ENCODE measurements at places on chromosomes 6 and 20. TPM values are rescaled to one million over a fixed set of nuclear protein-coding genes. Genes with fewer than 3 reads are reported as not detected.

Gene GJA10
- not detected for total RNA-seq

Gene CYP24A1
- total RNA-seq, result 0.72 TPM

Gene HUS1B
- 4.8 TPM for total RNA-seq

Gene MDFI
- total RNA-seq, result not detected

Gene RAB44
- total RNA-seq, result 0.27 TPM

- no peaks in the 10 kb centered on the region for H3K4me1 ChIP-seq
- no peaks in the 10 kb centered on the region for H3K27me3 ChIP-seq
- no peaks in the 10 kb centered on the region for H3K36me3 ChIP-seq
- DNase-seq, result no peak
These were observed 198.6 kb downstream of the CDKAL1 start for GRCh38 chr6:20732896-20733295.

Gene LRRC73
- 0.30 TPM for total RNA-seq

- DNase-seq, result peak; percentile 41
- H3K27ac ChIP-seq, result peak overlapping the region; percentile 85
- peaks cover 33% of the 10 kb centered on the region for H3K4me1 ChIP-seq
- H3K4me3 ChIP-seq, result peak overlapping the region; percentile 98
- H3K27me3 ChIP-seq, result no peaks in the 10 kb centered on the region
- H3K36me3 ChIP-seq, result no peaks in the 10 kb centered on the region
These were observed 140.2 kb upstream of the CARMIL1 start for GRCh38 chr6:25138934-25139415.

GRCh38 chr20:54573838-54574237 lies 98.4 kb downstream of the DOK5 start:
- no peak overlapping the region for H3K4me3 ChIP-seq
- no peak for DNase-seq
- H3K27me3 ChIP-seq, result no peaks in the 10 kb centered on the region
- no peaks in the 10 kb centered on the region for H3K36me3 ChIP-seq

- peaks cover 7% of the 10 kb centered on the region for H3K36me3 ChIP-seq
- no peak overlapping the region for H3K4me3 ChIP-seq
- no peaks in the 10 kb centered on the region for H3K27me3 ChIP-seq
- H3K27ac ChIP-seq, result no peak overlapping the region
These were observed 366.2 kb downstream of the ZFAND3 start for GRCh38 chr6:38185752-38186151.

Gene FAM209B
- 1.3 TPM for total RNA-seq

DNA sequence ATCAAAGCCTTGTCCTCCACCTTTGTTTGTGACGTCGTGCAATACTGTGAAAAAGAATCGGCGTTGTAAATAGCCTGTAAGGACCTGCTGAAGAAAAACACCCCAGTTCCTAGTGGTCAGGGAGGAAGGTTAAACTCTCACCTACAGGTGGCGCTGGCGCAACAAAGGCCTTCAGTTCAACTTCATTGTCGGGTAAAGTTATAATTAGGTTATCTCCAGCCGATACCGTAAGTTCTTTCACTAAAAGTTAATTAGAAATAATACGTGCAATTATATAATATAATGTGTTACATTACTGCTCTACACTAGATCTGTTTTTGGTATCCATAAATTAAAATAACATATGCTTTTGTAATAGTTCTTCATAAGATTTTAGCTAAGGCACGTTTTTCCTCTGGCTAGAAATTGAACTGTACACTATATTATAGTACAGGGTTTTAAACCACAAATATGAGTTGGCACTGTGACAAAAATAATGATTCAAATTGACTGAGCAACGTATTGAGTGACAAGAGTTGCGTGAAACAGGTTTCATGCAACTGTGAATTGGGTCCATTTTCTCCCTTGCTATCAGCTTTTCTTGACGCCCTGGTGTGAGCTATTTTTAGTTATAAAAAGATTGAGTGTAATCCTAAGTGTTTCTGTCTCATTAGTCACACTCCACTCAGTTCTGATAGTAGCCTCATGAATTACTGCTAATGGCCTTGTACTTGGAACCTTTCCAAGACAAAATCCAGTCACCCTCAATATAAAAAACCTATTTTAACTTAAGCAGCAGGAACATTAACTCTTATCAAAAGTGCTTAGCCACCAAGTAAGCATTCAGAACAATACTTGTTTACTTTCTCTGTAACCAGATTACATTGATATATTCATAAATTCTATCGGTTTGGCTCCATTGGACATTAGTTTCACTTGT lies 62.3 kb downstream of the KIAA0319 start:
- no peaks in the 10 kb centered on the region for H3K36me3 ChIP-seq
- H3K27me3 ChIP-seq, result peaks cover 14% of the 10 kb centered on the region
- DNase-seq, result peak; percentile 82
- no peak overlapping the region for H3K4me3 ChIP-seq
- H3K4me1 ChIP-seq, result no peaks in the 10 kb centered on the region

DNA sequence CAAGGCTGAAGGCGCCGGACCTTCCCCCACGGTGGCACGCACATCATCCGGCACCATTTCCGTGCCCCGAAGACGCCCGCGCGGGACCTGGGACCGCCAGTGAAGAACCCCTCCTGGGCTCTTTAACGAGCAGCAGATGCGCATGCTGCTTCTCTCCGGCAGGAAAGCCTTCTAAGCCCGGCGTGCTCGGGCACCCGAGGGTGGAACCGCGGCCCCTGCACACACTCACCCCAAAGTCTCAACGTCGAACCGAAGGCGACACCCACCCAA lies 240 bp downstream of the FOXQ1 start:
- H3K36me3 ChIP-seq, result no peaks in the 10 kb centered on the region
- H3K4me3 ChIP-seq, result no peak overlapping the region
- peak; percentile 7 for DNase-seq

GRCh38 chr6:26065952-26066380 lies 21.3 kb upstream of the HFE start:
- H3K27ac ChIP-seq, result no peak overlapping the region
- peak overlapping the region; percentile 3 for H3K4me3 ChIP-seq
- no peaks in the 10 kb centered on the region for H3K36me3 ChIP-seq

DNA sequence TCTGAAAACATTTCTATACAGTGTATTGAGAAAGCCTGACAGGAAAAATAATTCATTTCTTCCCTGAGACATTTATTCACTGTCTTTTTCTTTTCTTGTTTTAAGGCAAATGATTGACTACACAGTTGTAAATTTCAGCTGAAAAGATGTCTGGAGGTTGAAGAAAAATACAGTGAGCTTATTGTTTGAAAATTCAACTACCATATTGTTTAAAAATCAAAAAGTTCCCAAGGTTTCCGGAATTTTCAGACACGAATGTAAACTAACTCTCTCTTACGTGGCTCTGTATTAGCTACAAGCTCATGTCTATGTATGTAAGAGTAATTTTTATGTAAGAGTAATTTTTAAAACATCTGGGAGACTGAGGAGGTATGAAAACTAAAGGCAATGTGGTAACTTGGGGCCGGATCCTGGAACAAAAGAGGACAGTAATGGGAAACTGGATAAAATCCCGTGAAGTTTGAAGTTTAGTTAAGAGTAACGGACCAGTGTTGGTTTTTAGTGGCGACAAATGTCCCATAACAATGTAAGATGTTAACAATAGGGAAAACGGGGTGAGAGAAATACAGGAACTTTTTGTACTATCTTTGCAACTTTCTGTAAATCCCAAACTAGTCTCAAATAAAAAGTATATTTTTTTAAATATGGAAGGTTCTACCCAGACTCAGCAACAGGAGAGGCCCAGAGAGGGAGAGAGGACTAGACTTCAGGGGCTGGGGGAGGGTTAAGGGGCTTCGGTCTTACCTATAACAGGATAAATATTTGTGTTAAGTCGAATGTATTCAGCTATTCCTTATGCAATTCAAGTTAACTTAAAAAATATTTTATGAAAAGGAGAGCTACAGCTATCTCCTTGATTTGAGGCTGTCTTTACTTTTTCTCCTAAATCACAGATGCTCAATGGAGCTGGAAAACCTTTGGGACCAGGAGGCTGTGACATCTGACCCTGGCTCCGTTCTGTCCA lies 1.3 kb downstream of the PTGIS start:
- no peaks in the 10 kb centered on the region for H3K36me3 ChIP-seq
- H3K4me1 ChIP-seq, result peaks cover 5% of the 10 kb centered on the region
- no peak overlapping the region for H3K4me3 ChIP-seq
- H3K27ac ChIP-seq, result no peak overlapping the region
- DNase-seq, result no peak
- peaks cover 13% of the 10 kb centered on the region for H3K27me3 ChIP-seq

DNA sequence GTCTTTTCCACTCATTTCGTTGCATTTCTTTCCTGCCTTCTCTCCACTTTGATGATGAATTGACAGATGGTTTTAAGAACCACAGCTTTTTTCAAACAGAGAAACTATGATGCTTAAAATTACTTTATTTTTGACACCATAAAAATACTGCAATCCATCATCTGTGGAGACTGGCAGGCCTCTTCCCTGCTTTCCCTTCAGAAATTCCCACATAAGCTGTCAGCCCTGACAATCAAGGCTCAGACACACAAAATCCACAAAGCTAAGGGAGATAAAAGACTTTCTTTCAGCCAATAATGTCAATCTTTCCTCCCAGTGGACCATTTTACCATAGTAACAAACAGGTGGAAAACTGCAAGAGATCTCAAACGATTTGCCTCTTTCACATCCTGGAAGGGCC lies 82.4 kb downstream of the IPCEF1 start:
- no peak for DNase-seq
- H3K4me1 ChIP-seq, result peaks cover 14% of the 10 kb centered on the region
- H3K4me3 ChIP-seq, result no peak overlapping the region
- no peaks in the 10 kb centered on the region for H3K36me3 ChIP-seq
- H3K27me3 ChIP-seq, result no peaks in the 10 kb centered on the region
- no peak overlapping the region for H3K27ac ChIP-seq

DNA sequence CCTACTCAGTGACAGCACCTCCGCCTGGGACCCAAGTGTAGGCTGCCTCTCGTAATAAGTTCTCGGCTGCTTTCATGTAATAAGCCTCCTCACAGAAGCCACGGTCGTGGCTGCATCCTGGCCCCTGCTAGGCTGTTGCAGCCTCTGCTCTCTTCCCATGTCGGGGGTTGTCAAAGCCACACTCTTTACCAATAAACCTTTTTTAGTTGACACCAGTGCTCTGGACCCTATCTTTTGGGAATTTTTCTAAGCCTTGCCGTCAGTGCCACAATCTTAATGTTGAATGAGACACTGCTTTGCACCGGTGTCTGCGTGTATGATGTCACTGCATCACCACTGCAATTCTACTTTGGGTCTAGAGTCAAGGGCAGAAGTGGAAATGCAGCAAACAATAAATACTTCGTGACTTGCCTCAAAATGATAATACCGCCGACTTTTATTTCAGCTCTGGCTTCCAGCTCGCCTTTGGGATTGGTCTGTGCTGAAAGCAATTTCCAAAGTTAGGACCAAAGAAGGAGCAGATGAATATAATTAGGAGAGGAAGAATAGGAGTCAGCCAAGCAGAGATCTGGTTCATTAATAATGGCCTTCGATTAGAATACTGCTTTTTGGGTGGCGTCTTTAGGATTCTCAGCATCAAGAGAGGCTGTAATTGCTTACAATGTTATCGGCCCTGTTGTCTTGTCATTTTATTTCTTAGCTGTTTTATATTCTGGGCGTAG lies 57.6 kb upstream of the CCN6 start:
- no peak for DNase-seq
- H3K27ac ChIP-seq, result no peak overlapping the region
- H3K36me3 ChIP-seq, result no peaks in the 10 kb centered on the region
- peaks cover 44% of the 10 kb centered on the region for H3K4me1 ChIP-seq
- no peak overlapping the region for H3K4me3 ChIP-seq
- no peaks in the 10 kb centered on the region for H3K27me3 ChIP-seq

DNA sequence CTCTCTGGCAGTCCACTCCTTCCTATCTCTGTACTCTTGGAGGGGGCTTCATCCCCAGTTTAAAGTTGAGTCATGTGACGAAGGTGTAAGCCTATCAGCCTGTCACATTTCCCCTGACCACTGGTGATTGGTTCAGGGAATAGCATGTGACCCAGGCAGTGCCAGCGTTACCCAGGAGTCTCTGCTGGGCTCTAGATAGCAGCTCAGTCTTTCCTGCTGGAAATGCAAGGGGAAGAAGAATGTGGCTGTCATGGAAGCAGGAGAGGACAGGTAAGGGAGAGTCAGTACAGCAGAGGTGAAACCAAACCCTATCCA lies 35.6 kb upstream of the NFATC2 start:
- no peaks in the 10 kb centered on the region for H3K36me3 ChIP-seq
- H3K27me3 ChIP-seq, result no peaks in the 10 kb centered on the region
- H3K4me3 ChIP-seq, result no peak overlapping the region
- no peak overlapping the region for H3K27ac ChIP-seq

- DNase-seq, result no peak
These were observed 414.2 kb upstream of the SPTLC3 start for GRCh38 chr20:12594410-12595088.

GRCh38 chr6:134057478-134057877 lies 5.1 kb upstream of the SLC2A12 start:
- no peak for DNase-seq
- no peaks in the 10 kb centered on the region for H3K36me3 ChIP-seq
- no peak overlapping the region for H3K27ac ChIP-seq
- H3K4me3 ChIP-seq, result no peak overlapping the region
- peaks cover 14% of the 10 kb centered on the region for H3K27me3 ChIP-seq

DNA sequence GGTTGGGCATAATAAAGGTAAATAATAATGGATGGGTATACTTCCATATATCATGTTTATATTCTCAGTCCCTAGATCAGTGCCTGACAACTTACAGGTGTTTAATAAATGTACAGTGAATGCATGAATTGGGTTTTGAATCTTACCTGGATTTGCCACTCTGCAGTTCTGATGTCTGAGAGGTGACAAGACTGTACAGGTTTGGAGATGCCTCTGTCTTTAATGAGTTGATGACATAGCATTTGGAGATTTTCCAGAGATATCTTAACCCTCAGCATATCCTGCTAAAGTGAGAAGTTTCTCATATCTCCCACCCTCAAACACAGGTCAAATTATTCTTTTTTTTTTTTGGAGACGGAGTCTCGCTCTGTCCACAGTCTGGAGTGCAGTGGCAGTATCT lies 2.2 kb downstream of the ANKS1A start:
- no peaks in the 10 kb centered on the region for H3K36me3 ChIP-seq
- H3K4me3 ChIP-seq, result no peak overlapping the region
- no peaks in the 10 kb centered on the region for H3K27me3 ChIP-seq
- DNase-seq, result no peak
- peaks cover 32% of the 10 kb centered on the region for H3K4me1 ChIP-seq

Gene ISM1
- total RNA-seq, result 0.67 TPM

DNA sequence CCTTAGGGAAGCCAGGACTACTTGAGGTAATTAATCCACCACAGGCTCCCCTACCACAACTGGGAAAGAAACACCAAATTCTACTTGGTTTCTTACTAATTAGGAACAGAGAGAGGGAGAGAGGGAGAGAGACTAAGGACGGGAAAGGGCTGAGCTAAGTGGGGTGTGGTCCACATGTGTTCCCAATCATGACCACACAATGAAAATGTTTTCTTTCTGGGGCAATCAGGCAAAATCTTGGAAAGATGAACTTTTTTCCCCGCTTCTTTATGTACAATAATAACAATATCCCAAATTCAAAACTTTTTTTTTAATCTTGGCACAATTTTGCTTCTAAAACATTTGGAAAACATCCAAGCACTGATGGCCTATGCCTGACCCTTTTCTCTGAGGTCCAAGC lies 734.4 kb downstream of the MAFB start:
- H3K36me3 ChIP-seq, result no peaks in the 10 kb centered on the region
- no peaks in the 10 kb centered on the region for H3K27me3 ChIP-seq
- H3K4me1 ChIP-seq, result no peaks in the 10 kb centered on the region
- H3K4me3 ChIP-seq, result no peak overlapping the region
- H3K27ac ChIP-seq, result no peak overlapping the region
- no peak for DNase-seq

- H3K4me3 ChIP-seq, result peak overlapping the region; percentile 96
- no peak for DNase-seq
- no peaks in the 10 kb centered on the region for H3K36me3 ChIP-seq
These were observed 635 bp downstream of the SLC35B3 start for GRCh38 chr6:8434727-8435092.

Gene VNN1
- total RNA-seq, result not detected

- H3K36me3 ChIP-seq, result no peaks in the 10 kb centered on the region
- peaks cover 55% of the 10 kb centered on the region for H3K4me1 ChIP-seq
- no peak overlapping the region for H3K27ac ChIP-seq
- H3K27me3 ChIP-seq, result peaks cover 51% of the 10 kb centered on the region
- peak; percentile 35 for DNase-seq
These were observed 802 bp upstream of the NRN1 start for GRCh38 chr6:6007366-6008088.

Data from CD4-positive, CD25-positive, alpha-beta regulatory T cell (primary cell).